GM13976 (cell line): ENCODE measurements at places on chromosomes 6 and 20.
A peak's percentile ranks its signal among the peaks of the same experiment; 100 is the strongest.

DNA sequence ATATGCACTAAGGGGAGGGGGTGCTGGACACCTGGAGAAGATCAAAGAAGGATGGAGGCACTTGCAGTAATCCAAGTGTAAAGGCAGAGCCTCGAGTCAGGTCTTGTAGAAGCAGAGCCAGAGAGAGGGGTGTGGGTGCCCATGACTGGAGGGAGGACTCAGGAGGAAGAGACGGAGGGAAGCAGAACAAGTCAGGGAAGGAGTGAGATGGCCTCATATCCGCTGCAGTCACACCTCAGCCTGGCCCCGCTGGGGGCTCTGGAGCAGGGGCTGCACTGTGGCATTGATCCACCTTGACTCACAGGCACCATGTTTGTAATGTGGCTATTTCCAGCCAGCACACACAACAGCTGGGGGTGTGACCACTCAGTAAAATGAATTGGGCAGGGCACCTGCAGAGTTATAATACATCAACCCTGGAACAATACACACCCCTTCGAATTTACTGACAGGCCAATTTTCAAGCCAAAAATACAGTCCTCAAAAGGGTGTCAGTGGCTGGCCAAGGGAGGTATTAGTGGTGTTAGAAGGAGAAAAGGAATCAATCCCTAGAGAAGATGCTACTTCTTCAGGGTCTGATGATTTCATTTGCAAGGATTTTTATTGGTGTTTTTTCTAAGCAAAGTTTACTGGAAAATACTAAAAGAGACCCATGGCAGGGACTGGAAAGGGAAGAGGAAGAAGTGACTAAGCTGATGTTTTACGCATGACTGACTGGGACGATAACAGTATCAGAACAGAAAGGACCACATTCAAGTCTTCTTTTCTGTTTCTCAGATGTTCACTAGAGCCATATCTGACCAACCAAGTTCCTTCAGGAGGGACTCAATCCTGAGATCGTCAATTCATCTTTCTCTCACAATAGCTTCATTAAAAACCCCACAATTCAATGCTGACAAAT, 18.9 kb upstream of the NXT1 start:
- no peak for DNase-seq

GRCh38 chr6:127462376-127462775, 3.2 kb upstream of the KIAA0408 start:
- DNase-seq, result no peak

DNA sequence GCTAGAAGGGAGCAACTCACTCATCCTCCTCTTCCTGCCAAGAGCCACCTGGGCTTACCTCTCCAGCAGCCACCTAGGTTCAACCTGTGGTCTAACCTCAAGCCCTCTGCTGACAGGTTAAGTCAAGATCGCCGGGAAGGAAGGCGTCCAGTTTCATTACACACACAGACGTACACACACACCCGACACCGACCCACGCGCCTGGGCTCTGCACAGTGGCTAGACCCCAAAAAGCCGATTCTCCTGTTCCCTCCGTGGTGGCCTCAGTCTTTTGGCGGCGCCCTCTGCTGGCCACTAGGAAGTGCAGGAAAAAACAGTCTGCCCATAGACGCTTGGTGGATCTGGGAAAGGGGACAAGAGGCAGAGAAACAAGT, 52.8 kb downstream of the MRPL14 start:
- DNase-seq, result peak; percentile 88

DNA sequence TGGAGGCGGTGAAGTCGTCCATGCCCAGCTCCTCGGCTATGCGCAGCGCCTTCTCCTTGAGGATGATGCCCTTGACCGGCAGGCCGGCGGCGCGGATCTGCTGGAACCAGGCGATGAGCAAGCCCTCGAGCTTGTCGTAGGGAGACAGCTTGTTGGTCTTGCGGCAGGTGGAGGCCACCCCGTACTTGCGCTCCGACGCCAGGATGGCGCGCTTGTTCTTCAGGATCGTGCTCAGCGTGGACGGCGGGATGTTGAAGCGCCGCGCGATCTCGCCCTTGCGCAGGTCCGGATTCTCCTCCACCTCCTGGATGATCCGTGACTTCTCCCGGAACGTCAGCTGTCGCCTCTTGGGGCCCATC, 435 bp downstream of the CENPB start:
- peak; percentile 60 for DNase-seq

- DNase-seq, result no peak
Measured at GRCh38 chr6:161745594-161746141, 471.8 kb upstream of the AGPAT4 start.

GRCh38 chr20:8065691-8066090, 46.1 kb upstream of the TMX4 start:
- no peak for DNase-seq

GRCh38 chr6:51842804-51843378, 244.5 kb downstream of the PKHD1 start:
- DNase-seq, result no peak

DNA sequence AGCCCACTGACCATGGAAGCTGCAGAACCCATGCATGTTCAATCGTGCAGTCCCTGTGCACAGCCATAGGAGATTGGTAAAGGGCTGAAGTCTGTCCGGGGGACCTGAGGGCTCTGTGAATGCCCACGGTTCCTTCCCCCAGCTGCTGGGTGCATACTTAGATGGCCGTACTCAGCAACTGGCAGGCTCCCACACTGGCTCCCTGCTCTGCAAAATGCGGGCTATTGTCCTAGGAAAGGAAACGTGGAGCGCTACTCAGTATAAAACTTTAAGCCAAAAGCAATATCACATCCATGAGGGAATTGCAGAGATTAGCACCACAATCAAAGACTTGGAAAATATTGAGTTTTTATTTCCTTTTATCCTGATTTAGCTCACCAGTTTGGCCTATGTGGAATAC, 202.0 kb downstream of the WDR27 start:
- DNase-seq, result no peak

DNA sequence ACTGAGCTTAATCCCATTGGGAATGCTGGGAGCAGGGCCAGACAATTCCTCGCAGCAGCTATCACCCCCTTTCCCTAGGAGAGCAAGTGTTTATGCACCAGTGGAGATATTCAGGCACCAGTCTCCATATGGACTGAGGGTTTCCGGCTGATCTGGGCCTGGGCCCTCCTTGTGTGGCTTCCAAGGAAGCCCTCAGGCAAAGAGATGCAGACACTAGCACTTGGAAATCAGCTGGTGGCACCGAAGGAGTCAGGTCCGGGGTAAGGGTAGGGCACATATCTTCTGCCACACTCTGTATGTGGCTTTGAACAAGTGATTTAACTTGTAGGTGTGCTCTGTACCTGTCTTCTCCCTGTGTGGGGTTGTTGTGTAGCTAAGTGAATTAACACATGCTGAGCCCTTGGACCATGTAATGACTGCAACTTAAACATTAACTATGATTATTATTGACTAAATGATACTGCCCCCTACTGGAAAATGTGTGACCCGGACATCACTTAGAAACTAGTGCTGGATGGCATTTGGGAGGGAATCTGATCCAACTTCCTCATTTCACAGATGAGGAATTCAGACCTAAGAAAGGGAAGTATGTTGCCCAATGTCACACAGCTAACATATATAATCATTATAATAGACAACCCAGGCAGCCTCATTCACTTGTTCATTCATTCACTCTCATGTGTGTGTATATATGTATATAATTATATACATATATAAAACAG, 19.3 kb upstream of the WFDC2 start:
- peak; percentile 45 for DNase-seq

- DNase-seq, result no peak
Measured at GRCh38 chr6:56046576-56046975, 171.2 kb upstream of the BMP5 start.

DNA sequence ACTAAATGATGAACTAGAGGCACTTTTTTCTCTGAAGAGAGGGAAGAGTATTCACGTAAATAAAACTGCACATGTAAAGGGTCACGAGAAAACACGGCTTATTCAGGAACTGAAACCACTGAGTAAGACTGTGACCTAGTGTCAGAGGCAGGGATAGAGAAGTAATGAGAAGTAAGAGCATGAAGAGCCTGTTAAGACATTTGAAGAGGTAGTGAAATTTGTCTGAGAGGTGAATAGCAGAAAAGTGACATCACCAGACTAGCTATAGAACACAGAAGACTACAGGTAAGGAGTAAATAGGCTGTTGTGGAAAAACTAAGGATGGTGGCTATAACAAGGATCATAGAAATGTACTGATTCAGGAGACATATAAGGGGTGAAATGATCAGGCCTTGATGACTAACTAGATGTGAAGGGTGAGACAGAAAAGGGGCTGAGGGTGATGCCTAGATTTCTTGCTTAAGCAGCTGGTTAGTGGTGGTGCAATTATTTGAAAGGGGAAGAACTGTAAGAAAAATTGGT, 76.8 kb downstream of the REV3L start:
- DNase-seq, result peak; percentile 60

DNA sequence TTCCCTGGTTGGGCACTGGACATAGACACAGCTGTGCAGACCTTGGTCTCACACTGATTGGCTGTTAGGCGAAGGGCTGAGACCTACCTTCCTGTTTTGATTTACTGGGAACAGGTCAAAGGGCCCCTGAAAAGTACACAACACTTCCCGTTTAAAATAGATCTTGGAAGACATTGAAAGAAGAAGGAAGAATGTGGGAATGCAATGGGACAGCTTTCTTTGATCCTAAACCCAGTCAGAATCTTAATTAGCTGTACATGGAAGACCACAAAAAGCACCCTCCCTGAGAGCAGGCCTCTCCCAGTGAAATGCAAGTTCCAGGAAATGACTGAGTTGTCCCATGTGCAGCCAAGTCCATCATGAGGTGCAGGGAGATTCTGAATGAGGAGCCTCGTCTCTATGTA, 83.6 kb upstream of the EXOC2 start:
- no peak for DNase-seq
